ENCODE measurements at places on chromosomes 11 and 22.

GRCh38 chr11:15901790-15902189 is 454.6 kb downstream of the SOX6 start:
- no peak for DNase-seq

DNA sequence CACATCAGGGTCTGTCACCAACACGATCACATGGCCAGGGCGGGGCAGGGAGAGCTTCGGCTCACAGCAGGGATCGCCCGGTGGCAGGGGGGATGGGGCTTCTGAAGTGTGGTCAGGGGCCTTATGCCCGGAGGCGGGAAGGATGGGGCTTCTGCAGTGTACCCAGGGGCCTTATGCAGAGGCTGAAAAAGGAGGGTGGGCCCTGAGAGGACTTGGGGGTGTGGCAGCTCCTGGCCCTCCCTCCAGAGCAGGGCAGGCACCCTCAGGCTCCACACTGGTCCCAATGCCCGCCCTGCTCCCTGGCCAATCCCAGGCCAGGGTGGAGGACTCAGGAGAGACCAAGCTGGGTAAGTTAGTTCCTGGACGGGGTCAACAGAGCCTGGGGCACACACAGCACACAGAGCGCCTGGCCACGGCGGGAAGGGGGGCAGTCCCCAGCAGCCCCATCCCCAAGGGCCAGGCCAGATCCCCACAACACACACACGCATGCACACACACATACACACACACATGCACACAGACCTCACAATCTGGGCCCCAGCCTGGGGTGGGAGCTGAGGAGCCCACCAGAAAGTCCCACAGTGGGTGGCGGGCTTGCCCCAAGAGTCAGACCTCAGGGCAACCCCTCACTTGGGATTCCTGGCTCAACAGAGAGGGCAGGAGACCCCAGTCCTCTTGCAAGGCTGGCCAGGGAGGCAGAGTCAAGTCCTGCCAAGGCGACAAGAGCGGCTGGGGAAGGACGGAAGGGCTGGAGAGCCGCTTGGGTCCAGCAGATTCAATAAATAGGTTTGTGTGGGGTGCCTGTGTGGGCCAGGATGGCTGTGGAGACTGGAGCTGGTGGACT is 1.1 kb upstream of the CEND1 start:
- DNase-seq, result no peak

GRCh38 chr11:108847298-108847990 is 182.6 kb downstream of the DDX10 start:
- no peak for DNase-seq

- DNase-seq, result no peak
Measured at GRCh38 chr11:6652182-6652581, 3.4 kb downstream of the DCHS1 start.

- no peak for DNase-seq
Measured at GRCh38 chr22:47788461-47788860, 1026.0 kb downstream of the TBC1D22A start.

DNA sequence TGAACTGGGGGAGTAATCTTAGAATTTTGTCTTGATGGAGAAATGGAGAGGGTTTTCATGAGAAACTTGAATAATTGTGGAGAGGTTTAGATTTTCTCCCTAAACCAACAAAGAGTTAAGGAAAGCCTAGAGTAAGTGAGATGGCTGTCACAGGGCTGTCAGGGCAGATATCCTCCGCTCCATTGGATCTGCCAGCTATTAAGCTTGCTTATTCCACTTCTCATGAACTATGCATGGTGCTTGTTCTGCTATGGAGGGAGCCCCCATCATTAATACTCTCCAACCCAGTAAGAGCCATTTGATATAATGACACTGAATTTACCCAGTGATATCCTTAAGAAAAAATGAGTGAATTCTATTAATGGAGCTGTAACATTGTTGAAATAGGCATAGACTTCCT is 342.8 kb upstream of the MTNR1B start:
- no peak for DNase-seq

DNA sequence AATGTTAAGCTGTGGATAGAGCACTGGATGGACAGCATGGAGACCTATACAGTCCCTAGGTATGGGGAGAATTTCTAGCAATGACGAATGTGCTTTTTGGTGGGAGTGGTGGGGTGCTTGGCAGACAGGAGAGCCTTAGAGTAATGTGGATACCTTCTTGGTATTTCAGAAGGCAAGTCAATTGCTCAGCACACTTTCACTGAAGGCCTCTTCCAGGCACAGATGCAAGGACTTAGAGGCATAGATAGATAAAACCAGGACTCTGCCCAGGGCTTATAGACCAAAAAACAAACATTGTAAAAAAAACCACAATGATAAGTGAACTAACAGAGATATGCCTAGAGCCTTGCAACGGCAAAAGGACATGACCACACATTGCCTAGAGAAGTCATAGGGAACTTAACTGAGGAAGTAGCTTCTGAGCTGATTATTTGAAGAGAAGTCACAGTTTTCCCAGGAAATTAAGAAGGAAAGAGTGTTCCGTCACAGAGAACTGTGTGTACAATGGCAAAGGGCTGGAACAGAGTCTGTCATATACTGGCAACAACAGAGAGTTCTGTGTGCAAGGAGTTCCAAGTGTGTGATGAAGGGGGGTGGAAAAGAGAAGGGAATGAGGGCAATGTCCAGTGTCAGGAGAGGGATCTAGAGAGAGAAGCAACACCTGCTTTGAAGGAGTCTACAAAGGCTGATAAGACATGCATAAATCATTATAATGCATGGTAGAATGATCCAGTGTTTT is 65.9 kb upstream of the PICALM start:
- DNase-seq, result no peak

- no peak for DNase-seq
Measured at GRCh38 chr22:23138584-23139435, 3.0 kb downstream of the RSPH14 start.

GRCh38 chr11:123483466-123483865 is 53.4 kb downstream of the GRAMD1B start:
- DNase-seq, result no peak

DNA sequence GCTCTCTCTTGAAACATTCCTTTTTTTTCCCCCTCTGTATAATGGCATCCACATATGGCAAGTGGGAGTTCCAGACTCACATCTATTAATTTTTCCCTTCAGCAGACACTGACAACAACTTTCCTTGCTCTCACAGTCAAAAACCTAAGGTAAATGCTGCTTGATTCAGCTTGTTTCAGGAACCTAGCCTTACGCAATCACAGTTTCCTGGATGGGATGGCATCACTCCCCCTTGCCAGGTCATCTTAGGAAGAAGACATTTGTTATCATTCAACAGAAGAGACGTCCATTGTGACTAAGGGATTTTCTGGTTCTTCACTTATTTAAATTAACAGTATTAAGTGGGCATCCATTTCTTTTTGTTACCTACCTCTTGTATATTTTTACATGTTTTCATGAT is 112.0 kb upstream of the PDGFD start:
- no peak for DNase-seq

- no peak for DNase-seq
Measured at GRCh38 chr11:128500493-128500892, 86.9 kb downstream of the ETS1 start.

GRCh38 chr11:93198215-93198845 is 539 bp upstream of the SLC36A4 start:
- DNase-seq, result no peak

DNA sequence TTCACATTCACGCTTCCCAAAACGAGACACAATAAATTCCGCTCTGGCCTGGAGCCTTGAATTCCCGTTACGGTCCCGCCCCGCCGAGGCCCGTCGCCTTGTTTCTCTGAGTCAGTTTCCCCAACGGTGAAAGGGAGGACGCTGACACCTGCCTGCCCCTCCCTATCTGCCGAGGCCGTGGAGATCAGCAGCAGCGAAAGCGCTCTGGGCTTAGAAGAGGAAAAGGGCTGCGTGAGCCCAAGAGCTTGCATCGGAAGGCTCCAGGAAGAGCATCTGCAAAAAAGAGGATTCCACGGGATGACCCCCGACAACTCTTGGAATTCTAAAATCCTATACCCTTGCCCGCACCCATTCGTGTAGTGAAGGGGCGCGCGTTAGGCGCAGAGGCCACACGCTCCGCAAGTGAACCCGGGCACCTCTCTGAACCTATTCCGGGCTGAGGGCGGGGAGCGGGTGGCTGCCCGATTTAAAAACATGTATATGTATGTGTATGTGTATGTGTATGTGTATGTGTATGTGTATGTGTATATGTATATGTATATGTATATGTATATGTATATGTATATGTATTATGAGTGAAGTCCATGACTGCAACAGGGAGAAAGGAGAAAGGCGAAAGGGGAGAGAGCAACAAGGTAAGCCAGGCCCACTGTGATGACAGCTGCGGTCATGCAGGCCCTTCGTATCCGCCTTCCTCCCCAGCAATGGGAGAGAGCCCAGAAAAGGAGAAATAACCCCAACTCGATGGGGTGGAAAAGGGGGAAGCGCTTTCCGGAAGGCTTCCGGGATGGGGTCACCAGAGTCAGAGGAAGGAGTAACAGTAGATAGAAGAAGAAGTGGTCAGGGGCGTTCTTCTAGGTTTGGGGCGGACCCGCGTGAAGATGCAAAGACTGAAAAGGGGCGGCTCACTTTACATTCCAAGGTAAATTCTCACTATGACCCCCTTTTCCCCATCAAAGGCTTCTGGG is 948 bp upstream of the MRTFA start:
- DNase-seq, result peak; percentile 55

DNA sequence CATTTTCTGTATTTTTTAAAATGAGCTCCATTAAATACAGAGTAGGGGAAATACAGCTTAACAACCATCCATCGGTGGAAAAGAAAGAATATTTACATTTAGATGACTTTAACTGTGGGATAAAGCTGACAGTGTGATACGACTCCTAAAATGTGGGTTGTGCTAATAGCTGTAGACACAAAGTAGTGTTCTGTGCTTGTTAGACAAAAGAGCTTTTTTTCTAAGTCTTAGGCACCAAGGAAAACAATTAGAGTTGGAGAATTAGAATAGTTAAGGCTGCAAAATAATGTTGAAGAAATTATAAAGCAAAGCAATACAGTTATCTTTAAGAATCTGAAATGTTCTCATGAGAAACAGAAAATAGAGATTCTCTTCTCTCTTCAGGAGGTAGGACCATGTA is 307.7 kb upstream of the KIRREL3 start:
- DNase-seq, result no peak

DNA sequence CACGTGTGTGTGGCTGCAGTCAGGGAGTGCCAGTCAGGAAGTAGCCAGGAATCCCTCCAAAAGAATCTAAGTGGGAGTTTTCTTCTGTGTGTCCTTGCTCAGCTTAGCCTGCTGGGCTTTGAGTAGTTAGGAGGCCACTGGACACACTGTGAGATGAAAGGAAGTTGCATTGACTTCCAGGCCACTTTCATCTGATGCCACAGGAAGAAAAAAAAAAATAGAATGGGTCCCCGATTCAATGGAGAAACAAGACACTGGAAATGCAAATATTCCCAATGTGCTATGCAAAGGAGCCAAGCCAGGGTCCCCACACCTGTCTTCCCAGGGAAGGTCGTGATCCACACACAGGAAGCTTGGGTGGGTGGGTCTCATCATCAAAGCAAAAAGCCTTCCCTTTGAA is 95.6 kb upstream of the E2F8 start:
- no peak for DNase-seq

GRCh38 chr22:19764299-19764593 is 3.7 kb downstream of the TBX1 start:
- DNase-seq, result no peak

GRCh38 chr11:1748636-1749394 is 1.6 kb downstream of the IFITM10 start:
- DNase-seq, result no peak

DNA sequence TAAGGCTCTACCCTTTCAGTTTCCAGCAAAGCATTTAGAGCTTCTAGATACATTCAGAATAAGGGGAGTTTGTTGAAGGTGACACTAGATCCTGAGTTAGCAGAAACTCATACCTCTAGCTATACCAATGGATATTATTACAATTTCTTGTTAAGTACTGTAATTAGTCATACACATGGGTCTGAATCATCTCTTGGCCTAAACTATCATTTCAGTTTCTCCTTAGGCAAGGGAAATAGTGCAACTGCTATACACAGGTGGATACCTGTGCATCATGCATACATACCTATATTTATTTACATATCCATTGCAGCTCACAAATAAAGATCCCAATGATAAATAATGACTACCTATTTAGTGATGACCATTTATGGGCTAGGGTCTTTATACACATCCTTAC is 45.1 kb upstream of the PAX6 start:
- no peak for DNase-seq

GRCh38 chr11:73158356-73159051 is 16.4 kb upstream of the FCHSD2 start:
- no peak for DNase-seq

- DNase-seq, result no peak
Measured at GRCh38 chr11:96906476-96906875, 516.7 kb downstream of the JRKL start.

- no peak for DNase-seq
Measured at GRCh38 chr22:35126993-35127392, 61.0 kb downstream of the ISX start.

DNA sequence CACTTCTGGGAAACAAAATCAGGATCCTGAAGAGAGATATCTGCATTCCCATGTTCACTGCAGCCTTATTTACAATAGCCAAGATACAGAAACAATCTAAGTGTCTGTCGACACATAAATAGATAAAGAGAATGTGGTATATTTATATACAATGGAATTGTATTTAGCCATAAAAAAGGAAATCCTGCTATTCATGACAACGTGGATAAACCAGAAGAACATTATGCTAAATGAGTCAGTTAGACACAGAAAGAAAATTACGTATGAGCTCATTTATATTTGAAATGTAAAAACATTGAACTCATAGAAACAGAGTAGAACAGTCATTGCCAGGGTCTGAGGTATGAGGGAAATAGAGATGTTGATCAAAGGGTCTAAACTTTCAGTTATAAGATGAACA is 6.1 kb downstream of the MRPL17 start:
- no peak for DNase-seq

DNA sequence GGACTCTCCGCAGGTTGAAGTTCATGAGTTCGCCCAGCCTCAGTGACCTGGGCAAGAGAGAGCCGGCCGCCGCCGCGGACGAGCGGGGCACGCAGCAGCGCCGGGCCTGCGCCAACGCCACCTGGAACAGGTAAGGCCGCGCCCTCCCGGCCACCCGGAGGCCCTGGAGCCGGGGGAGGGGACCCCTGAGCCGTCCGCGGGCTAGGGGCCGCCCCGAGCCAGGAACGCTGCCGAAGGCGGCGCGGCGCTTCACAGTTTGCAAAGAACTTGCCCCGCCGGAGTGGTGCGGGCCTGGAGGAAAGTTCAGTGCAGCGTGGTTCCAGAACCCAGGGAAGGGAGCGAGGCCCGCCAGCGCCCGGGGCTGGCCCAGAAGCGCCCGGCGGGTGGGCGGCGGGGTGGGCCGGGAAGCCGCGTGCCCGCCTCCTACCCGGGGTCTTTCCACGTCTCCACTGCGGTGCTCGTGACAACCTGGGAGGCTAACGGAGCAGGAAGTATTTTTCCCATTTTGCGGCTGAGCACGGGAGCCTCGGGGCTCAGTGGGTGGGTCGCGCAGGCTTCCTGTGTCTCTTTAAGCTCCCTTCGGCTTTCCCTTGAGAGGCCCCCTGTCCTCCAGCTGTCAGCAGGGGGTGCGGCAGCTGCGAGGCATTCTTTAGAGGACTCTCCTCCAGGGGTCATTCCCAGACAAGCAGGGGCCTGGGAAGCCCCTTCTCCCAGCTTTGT is 635 bp downstream of the PRR5 start:
- DNase-seq, result peak; percentile 19

- DNase-seq, result no peak
Measured at GRCh38 chr11:113148652-113149051, 165.7 kb upstream of the TTC12 start.

- no peak for DNase-seq
Measured at GRCh38 chr11:98100689-98101088, 920.1 kb upstream of the CNTN5 start.

GRCh38 chr22:19149047-19149883 is 827 bp downstream of the GSC2 start:
- DNase-seq, result no peak
